ENCODE measurements at places on chromosomes 3 and 15.

DNA sequence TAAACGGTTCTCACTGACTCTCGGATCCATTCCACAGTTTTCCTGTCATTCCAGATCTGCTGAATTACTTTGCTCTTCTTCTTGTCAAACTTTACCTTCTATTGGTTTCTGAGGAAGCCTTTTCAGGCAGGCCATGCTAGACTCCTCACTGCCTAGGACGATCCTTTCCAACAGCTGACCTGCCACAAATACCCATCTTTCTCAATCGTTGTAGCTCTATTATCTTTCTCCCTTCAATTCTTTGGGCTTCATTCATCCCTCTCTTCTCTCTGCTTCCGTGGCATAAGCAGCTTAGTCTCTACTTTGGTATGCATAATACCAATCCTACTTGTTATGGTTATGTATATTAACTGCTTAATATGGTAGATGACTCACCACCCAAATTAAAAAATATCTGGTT is 421.8 kb downstream of the NLGN1 start:
- no peak for DNase-seq

GRCh38 chr3:63228677-63229076 is 49.4 kb upstream of the SYNPR start:
- peak; percentile 3 for DNase-seq

- no peak for DNase-seq
These were observed 37.1 kb downstream of the MAP3K13 start for GRCh38 chr3:185399737-185400667.

DNA sequence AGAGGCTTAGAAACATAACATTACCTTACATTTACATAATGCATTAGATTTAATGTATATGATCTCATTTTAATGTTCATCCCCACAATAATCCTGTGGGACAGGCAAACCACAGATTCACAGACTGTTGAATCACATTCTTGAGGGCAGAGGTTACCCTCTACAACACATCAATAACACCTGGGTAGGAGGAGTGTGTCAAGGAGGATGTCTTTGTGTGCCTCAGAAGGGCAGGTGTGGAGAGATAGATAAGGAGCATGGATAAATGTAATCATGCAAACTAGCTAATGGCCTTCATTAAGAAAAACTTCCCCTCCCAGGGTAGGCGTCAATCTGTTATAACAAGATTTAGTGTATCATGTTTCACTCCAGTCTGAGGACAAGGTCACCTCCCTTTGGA is 12.9 kb upstream of the MB21D2 start:
- DNase-seq = no peak

- DNase-seq = no peak
These were observed 77.5 kb downstream of the CHSY1 start for GRCh38 chr15:101174152-101174920.

GRCh38 chr3:5465183-5465582 is 277.7 kb downstream of the EDEM1 start:
- no peak for DNase-seq

GRCh38 chr3:179668429-179668828 is 15.6 kb downstream of the USP13 start:
- no peak for DNase-seq

GRCh38 chr3:53949541-53949940 is 57.9 kb upstream of the SELENOK start:
- DNase-seq = no peak

DNA sequence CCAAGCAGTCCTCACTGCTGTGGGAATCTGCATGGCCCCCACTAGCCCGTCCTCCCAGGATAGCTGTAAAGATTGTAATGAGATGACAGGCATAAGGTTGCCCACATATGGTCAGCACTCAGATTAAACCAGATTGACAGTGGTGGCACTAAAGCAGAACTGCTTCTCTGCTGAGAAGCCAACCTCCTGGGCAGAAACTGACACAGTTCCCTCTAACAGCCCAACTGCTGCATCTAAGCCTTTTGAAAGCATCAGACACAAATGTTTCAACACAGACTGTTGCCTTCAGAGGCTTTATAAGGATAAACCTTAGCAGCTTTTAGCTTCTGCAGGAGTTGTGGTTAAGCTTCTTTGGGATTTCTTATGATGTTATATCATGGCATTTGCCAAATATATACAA is 13.0 kb downstream of the DCLK3 start:
- DNase-seq = no peak

- no peak for DNase-seq
These were observed 14.7 kb downstream of the VIPR1 start for GRCh38 chr3:42517117-42517516.

- DNase-seq = no peak
These were observed 42.1 kb downstream of the NR2F2 start for GRCh38 chr15:96372554-96372953.

DNA sequence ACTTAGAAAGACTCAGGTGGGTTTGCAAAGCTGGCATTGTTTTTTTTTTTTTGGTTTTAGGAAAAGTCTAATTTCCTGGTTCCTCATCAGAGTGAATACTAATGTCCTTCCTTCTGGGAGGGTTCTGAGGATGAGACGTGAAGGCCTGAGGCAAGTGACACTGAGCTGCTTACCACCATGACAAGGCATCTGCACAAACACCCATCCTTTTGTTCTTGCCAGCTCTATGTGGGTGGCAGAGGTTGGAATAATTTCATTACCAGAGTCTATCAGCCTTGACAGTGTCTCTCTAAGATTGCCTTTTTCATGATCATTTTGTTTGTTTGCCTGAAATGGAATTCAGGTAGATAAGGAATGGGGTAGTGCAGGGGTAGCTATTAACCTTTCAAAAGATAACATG is 17.1 kb downstream of the RTP4 start:
- DNase-seq = no peak

DNA sequence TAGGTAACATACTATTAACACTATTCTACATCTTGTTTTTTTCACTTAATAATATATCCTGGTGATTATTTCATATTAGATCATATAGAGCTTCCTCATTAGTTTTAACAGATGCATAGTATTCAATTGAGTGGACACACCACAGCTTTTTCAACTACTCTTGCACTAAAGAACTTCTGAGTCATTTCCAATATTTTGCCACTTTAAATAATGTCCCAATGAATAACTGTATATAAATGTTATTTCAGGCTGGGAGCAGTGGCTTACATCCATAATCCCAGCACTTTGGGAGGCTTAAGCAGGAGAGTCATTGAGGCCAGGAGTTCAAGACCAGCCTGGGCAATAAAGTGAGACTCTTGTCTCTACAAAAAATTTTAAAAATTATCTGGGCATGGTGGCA is 26.9 kb downstream of the MAP1A start:
- DNase-seq = no peak

DNA sequence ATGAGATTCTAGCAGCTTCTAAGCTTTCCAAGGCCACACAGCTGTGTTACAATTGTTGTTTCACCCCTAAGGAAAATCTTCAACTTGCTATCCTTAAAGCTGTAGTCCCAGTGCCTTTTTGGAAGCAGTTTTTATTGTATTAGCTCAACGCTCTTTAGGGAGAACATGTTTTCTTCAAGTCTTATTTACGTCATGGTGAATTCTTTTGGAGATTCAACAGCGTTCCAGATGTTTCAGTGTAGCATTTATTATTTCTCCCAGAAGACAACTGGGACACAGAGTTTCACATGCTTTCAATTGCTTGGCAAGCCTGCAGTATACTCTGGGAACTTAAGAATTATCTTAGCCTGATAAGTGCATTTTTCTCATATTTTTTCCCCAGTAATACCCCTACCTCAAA is 888.3 kb downstream of the PLOD2 start:
- DNase-seq = no peak

DNA sequence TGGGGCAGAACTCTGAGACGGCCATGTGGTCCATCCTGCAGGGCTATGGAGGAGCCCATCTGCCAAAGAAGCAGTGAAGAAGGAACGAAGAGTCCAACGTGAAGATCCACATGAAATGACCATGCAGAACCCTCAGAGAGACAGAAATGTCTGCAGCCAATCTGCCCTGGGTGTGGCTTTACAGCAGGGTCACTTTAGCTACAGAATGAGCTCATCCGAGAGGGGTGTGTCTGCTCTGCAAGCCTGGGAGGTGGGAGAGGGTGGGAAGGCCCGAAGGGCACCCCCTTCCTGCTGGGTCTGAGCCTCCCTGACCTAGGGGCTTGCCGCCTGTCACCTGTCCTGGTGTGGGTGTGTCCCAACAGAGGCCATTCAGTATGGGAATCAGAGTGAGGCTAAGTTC is 176.3 kb downstream of the ATP10A start:
- no peak for DNase-seq

- no peak for DNase-seq
These were observed 2.2 kb upstream of the NR2F2 start for GRCh38 chr15:96328181-96328876.

DNA sequence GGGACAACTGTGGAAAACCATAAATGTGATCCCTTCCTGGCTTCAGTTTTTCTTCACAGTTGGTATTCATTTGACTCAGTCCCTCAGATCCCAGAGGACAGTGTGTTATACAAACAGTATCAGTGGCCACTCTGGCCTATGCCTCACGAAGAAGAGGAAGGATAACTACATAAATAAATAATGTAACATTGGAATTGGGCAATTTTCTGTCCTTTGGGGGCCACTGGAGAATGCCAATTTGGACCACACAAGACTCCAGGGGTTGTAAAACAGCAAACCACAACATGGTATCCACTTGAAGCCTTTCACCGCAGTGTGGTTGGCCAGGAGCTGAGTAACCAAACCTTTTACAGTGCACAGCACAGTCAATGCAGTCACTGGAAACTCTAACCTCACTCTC is 1077.0 kb downstream of the ROBO2 start:
- no peak for DNase-seq

DNA sequence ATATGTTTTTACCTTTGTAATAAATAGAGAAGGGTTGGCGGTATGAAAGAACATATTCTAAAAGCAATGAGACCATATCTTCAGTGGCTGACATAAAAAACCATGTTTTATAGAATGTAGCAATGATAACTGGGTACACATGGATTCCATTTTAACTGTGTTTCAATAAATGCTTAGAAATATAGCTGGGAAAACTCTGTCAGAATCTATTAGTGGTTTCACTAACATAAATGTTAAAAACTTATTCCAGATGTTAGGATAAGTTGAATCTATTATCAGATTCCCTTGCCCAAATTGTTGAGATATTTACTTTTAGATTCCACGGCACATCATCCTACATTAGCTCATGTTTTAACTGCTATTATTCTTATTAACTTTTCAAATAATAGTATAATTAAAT is 772.2 kb upstream of the ALCAM start:
- DNase-seq = no peak
